ENCODE measurements at places on chromosomes 1 and 21.

DNA sequence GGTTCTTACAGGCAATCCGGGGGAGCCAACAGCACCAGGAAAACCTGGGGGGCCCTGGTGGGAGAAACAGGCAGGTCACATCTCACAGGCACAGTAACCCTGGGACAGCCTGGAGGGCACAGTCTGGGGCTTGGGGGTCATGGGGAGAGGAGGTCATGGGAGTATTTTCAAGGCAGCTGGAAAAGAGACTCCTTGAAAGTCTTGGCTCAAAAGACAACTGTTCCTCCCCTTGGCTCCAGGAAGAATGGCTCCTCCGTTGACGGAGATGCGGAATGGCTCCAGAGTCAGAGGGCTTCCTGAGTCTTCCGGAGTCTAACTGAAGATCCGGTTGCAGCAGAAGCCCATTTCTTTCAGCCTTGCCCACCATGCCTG is 25.9 kb upstream of the PEF1 start:
- no peak for DNase-seq

- no peak for DNase-seq
Observed at GRCh38 chr1:54227091-54227602, 27.2 kb downstream of the MRPL37 start.

- no peak for DNase-seq
Observed at GRCh38 chr1:207850621-207851407, 60.1 kb downstream of the CD34 start.

DNA sequence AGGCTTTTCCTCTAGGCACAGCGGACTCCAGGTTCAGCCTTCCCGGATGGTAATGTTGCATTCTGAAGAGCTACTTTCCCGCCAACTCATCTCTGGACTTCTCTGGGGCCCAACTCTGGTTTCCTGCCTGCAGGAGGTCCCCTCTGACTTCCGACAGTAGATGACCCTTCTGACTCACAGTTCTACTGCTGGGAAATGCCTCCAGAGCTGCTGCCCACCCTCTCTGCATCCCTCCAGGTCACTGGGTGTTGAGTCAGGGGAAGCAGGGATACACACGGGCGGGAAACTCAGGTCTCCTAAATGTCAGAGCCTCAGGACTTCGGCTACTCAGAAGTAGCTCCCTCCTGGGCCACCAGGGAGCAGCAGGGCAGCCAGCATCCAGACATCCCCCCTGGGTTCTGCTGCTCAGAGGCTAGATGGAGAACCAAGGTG is 2.1 kb upstream of the KIF21B start:
- no peak for DNase-seq

GRCh38 chr1:25806418-25806817 is 6.4 kb downstream of the SELENON start:
- no peak for DNase-seq
